CD4-positive, alpha-beta T cell treated with Interleukin-15 for 4 hours (primary cell): ENCODE measurements at places on chromosomes 16 and 17.

DNA sequence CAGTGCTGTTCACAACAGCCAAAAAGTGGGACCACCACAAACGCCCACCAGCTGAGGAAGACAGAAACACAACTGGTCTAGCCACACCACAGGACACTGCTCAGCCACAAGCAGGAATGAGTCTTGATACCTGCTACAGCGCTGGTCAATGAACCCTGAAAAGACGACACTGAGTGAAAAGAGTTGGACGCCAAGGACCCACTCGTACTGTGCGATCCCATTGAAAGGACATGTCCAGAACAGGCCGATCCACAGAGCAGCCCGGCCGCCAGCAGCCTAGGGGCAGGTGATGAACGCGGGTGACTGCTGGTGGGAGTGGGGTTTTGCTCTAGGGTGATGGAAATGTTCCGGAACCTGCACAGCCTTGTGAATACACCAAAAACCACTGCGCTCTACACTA is 10.6 kb upstream of the SLC38A8 start:
- DNase-seq, result no peak

GRCh38 chr16:22961206-22961605 is 147.2 kb downstream of the HS3ST2 start:
- DNase-seq, result no peak

DNA sequence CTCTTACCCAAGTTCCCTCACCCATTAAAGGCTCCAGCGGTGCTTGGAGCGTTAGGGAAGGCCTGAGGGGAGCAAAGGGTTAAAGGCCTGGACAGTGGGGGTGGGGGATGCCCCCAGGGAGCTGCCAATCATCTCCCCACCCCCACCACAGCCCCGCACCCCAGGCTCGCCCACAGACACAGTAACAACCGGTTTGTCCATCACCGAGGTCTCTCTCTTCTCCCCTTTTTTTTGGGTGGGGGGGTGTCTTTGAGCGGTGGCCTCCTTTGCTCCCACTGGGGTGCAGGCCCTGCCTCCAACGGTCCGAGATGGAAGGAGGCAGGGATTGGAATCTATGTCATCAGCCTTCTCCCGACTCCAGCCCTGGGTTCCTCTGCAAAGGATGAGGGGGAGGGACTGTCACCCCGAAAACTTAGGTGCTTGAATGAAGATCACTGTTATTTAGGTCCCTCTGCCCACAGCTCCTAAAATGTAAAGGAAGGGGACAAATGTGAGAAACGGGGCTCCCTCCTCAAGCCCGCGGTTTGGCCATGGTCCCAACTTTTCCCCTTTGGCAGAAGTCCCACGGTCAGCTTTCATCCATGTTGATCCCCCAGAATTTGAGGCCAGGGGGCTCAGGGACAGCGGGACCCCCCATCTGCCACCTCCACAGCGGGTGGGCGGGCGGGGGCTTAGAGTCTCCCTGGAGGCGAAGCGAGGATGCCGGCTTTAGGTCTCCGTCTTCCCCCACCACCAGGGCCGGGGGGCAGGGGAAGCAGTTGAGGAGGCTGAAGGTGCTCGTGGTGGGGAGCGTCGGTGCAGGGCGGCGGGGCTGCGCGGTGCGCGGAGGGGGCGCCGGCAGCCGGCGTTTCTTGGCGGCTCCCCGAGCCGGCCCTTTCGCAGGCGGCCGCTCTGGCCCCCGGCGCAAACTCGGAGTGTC is 1.7 kb downstream of the EPOP start:
- DNase-seq, result no peak

- DNase-seq, result no peak
Observed at GRCh38 chr17:1985686-1986085, 39.4 kb downstream of the RTN4RL1 start.

- DNase-seq, result no peak
Observed at GRCh38 chr17:39161962-39162361, 4.0 kb downstream of the ARL5C start.

DNA sequence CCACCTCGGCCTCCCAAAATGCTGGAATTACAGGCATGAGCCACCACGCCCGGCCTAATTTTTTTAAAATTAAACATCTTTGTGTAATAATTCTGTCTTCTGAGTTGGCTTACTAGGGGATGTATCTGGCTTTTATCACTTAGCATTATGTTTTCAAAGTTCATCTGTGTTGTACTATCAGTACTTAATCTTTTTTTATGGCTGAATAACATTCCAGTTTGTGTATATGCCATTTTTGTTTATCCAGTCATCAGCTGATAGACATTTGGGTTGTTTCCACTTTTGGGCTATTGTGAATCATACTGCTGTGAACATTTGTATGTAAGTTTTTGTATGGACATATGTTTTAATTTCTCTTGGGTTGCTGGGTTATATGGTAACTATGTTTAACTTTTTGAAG is 69.0 kb downstream of the CHD9 start:
- DNase-seq, result no peak

DNA sequence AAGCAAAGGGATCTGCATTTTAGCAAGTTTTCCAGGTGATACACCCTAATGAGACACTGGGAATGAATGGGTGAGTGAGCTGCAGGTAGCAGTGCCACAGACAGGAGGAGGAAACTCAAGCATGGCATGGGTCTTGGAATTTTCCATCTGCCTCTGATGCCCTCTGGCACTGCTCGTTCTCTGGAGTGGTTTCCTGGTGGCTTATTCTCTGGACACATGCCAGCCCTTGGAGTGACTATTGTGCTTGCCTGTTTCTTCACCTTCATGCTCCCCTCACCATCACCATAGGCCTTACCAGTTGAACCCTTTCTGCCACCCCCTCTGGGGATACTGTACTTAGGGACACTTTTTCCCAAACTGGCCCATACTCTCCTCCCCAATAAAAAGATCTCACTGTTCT is 1.6 kb downstream of the COASY start:
- no peak for DNase-seq

DNA sequence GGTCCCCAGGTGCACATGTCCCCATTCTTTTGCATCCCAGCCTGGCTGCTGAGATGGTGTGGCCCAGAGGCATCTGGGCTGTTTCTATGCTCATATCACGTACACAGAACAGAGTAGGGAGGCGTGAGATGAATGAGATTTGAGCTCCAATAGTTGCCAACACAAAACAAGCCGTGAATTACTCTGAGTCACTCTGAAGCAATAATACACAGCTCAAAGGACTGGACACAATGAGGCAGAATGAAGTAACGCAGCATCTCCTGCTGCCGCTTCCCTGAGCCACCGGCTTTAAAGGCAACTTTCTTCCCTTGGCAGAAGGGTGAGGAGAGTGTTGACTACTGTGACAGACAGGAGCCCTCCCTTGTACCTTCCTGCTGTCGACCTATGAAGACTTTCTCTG is 33.9 kb upstream of the CLEC18B start:
- DNase-seq, result no peak

GRCh38 chr17:33124185-33124584 is 132.5 kb downstream of the SPACA3 start:
- no peak for DNase-seq

- DNase-seq, result no peak
Observed at GRCh38 chr17:41594363-41594915, 7.7 kb upstream of the KRT14 start.

- DNase-seq, result no peak
Observed at GRCh38 chr16:28313587-28313986, 21.3 kb downstream of the SBK1 start.

DNA sequence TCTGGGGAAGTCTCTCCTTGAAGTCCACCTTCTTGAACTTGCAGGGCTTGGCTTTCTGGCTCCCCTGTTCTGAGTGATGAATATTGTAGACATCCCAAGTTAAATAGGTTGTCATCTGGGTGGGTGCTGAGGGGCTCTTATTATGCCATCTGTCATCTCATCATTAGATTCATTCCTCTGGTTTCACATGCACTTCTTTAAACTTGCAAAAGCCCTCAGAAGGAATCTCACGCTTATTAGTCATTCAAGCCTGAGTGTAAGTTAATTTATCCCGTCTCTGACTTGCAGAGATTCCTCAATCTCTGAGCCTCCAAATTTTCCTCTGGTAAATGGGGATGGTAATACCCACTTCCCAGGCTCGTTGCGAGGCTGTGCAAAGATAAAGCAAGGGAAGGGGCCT is 5.7 kb downstream of the MGAT5B start:
- no peak for DNase-seq

GRCh38 chr17:29664743-29665480 is 42.2 kb upstream of the CORO6 start:
- peak; percentile 3 for DNase-seq

DNA sequence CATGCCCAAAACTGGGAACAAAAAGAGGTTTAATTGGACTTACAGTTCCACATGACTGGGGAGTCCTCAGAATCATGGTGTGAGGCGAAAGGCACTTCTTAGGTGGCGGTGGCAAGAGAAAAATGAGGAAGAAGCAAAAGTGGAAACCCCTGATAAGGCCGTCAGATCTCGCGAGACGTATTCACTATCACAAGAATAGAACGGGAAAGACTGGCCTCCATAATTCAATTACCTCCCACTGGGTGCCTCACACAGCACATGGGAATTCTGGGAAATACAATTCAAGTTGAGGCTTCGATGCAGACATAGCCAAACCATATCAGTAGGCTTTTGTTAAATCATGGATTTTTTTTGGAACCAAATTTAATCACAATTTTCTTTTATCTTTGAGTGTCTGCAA is 24.4 kb downstream of the RBL2 start:
- no peak for DNase-seq

DNA sequence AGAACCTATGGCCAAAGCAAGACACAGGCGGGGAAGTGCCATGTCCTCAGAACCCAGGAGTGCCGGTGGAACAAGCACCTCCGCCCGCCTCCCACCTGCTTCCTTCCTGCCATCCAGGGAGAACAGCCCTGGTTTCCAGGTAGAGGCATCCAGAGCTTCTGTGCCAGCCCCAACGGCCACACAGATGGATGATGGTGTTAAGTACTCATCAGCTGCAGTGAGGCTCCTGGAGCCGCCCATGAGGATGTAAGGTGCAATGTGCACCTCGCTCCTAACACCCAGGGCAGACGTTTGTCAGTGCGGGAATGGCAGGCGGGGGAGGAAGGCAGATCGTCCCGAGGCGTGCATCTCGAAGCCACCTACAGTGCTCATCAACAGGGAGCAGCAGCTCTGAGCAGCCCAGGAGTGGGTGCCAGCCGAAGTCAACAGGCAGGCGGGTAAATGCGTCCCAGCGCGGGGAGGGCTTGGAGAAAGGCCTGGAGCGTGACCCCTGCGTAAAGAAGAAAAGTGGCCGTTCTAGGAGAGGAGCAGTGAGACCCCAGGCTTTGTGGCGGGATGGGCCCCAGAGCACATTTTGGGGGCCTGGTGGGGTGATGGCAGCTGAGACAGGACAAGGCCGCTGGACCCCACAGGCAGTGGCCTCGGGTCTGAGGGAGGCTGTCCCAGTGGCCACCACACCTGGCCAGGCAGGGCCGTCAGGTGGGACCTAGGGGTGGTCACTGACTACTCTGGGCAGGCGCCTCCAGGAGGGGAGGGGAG is 46.1 kb upstream of the ACSF3 start:
- no peak for DNase-seq

DNA sequence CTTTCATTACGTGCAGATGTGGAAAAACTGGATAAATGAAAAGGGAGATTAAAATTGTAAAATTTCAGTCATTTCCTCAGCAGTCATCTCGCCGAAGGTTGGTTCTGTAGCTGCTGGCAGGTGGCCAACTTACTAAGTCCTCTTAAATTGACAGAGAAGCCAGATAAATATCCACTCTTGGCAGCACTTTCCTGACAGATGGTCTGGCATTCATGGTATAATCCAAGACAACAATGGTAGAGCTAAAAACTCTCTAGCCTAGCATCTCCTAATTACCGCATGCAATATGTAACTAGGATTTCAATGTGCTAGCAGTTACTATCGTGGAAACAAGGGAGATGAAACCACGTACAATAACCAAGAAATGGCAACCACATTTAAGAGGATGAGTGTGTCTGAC is 306.3 kb downstream of the CNTNAP4 start:
- DNase-seq, result no peak

DNA sequence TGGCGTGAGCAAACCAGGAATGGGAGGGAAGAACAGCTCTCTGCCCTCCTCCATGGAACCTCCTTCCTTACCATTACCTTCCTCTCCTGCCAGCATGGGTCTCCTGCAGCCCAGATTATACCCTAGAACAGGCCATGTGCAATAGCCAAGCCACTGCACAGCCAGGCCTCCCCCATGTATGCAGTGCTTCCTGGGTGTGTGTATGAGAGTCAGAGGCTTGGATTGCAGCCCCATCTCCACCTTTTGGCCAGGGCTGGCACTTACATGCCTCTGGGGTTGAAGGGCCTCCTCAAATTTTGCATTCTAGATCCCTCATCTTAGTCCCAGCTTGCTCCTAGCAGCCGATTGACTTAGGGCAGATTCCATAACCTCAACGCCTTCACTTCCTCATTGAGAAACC is 133.7 kb downstream of the GSG1L start:
- DNase-seq, result no peak

DNA sequence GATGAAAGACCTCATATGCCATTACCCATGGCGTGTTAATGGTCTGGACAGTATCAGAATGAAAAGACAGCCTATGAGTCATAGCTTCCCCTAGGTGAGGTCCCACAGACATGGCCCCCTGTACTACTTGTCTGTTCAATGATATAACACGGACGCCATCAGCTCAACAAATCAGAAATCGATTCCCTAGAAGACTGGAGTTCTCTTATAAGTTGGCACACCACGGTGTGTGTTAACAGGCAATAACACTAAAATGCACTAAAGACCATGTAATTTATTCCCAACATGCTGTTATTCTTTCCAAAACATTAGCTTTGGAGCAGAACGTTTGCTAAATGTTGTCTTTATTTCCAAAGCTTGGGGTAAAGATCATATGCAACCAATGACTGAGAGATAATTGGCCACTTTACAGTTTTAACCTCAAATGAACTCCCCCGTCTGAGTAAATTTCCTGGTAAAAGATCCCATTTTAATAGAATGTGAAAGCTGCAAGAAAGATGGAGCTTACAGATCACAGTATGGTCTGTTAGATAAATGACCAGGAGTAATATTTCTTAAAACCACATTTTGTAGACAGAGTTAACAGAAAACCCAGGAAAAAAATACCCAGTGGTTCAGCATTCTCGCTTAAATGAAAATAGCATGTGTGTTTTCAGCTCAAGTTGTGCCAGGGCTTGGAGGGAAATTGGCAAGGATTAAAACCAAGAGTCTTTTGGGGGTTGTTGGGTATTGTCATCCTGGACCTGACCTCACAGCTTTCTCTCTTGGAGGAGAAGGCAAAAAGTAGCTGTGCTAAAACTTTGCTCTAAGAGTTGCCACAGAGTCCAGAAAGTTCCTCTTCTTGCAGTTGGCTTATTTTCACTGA is 65.9 kb downstream of the PCTP start:
- DNase-seq, result no peak
